ENCODE measurements at places on chromosomes 5 and 9.

- no peak for DNase-seq
Observed at GRCh38 chr5:125293726-125294125, 547.3 kb upstream of the ZNF608 start.

DNA sequence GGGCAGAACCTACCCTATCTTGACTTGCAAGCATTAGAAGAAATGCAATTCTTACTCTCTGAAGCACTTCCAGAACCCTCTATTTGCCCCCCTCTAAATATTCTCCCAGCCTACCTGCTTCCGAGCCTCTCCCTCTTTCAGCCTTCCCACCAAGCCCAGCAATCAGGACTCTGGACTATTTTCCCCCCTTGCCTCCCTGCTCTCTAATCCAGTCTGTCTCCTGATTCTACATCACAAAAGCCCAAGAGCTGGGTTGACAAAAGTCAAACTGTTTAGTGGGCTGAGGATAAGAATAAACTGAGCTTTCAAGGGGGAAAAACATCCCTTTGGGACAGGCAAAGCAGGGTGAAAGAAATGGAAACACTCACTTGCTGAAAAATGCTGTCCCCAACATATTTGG lies 123.2 kb upstream of the KIF2A start:
- no peak for DNase-seq

GRCh38 chr9:93117924-93118862 lies 15.9 kb downstream of the NINJ1 start:
- DNase-seq = no peak

GRCh38 chr5:139651853-139652787 lies 4.0 kb downstream of the CXXC5 start:
- peak; percentile 89 for DNase-seq

- no peak for DNase-seq
Observed at GRCh38 chr9:88738709-88739108, 203.7 kb downstream of the NXNL2 start.

DNA sequence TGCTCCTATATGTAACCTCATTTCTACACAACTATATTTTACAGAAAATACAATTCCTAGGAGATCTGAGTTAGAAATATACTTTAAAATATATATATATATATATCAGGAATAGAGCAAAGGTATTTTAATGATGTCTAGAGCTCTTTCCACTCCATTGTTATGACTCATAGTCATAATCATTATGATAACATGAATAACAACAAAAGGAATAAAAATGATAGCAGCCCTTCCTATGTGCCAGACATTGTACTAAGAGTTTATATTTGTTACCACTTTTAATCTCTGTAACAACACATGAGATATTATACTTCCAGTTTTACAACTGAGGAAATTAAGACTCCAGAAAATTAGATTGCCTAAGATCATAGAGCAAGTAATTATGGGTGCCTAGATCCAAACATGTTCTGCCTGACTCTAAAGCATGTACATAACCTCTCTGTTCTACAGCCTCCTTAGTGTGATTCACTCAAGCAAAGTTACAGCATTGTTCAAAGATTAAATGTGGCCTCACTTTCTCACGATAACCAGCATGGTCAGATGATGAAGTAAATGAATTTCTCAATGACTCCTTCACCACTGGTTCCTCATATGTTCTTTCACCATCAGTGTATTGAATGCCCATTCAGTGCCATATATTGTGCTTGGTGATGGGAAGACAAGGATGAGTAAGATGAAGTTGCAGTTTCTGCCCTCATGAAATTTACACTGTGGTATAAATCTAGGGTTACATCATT lies 452.1 kb downstream of the EFNA5 start:
- DNase-seq = no peak

DNA sequence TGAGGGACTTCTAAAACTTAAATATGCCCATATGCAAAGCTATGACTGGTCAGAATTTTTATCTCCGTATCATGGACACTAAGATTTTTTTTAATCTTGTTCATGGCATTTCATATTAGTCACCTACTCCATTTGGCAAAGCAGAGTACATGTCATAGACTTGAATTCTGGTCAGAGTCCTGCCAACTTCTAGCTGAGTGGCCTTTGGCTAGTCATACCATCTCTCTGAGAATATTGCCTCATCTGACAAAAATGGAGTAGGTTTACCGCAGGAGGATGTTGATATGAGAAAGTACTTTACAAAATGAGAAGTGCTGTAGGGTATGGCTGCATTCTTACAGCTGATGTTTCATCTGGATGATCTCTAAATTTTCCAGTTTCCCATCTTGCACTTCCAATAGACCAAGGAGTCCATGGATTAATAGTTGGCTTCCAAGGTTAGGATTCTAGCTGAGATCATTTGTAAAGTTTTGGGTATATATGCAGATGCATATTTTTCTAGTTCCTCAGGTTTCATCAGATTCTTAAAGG lies 150.8 kb upstream of the NR3C1 start:
- peak; percentile 84 for DNase-seq

- DNase-seq = no peak
Observed at GRCh38 chr9:109311731-109312130, 9.1 kb downstream of the EPB41L4B start.

Data from MG63 (cell line).